ENCODE measurements at places on chromosomes 3 and 15. TPM values are rescaled to one million over a fixed set of nuclear protein-coding genes. Genes with fewer than 3 reads are reported as not detected.

The EFCC1 gene
- total RNA-seq = not detected

The ARL8B gene
- total RNA-seq = 88.5 TPM

The KLHL6 gene
- total RNA-seq = not detected

The TMEM42 gene
- 14.3 TPM for total RNA-seq

The C3orf20 gene
- not detected for total RNA-seq

The TAMM41 gene
- total RNA-seq = 7.1 TPM

The CRABP1 gene
- not detected for total RNA-seq

The RPL4 gene
- 2,644 TPM for total RNA-seq

The AGTR1 gene
- not detected for total RNA-seq

The RLBP1 gene
- total RNA-seq = not detected

The UNC13C gene
- under 0.01 TPM for total RNA-seq

DNA sequence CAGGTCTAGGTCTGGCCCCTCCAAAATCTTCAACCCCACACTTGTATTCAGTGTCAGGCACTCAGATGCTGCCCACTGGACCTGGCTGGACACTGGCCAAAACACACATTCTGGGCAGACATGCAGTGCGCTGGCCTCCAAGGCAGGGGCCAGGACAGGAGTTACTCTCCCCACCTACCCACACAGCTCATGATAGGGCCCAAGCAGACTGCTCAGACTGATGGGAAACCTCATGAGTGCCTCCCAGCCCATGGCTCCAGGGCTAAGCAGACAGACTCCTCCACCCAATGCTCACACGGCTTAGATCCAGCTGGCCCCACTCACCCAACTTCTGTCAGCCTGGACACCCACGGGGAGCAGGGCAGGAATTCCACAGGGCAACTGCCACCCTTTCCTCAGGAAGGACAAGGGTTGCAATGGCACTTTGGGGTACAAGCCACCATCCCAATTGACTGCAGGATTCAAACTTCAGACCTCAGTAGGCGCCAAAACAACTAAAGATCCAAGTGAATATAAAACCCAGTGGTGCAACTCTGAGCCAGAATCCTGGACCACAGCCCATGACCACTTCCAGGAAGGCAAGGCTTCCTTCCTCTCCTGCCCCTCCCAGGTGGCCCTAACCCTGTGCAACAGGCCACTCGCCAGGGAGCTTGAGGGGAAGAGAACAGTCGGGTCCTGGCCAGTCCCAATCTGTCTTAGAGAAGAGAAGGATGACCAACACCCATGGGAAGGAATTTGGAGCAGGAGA is 1.4 kb downstream of the LTF start:
- DNase-seq = no peak

- DNase-seq = no peak
Measured at GRCh38 chr15:43299411-43299810, 31.0 kb downstream of the LCMT2 start.

GRCh38 chr15:44536962-44537734 is at the start of gene EIF3J:
TSS of gene EIF3J (plus strand) at chr15:44537147. CDS start at chr15:44537195, 48 bp downstream.
- DNase-seq = peak; percentile 90

DNA sequence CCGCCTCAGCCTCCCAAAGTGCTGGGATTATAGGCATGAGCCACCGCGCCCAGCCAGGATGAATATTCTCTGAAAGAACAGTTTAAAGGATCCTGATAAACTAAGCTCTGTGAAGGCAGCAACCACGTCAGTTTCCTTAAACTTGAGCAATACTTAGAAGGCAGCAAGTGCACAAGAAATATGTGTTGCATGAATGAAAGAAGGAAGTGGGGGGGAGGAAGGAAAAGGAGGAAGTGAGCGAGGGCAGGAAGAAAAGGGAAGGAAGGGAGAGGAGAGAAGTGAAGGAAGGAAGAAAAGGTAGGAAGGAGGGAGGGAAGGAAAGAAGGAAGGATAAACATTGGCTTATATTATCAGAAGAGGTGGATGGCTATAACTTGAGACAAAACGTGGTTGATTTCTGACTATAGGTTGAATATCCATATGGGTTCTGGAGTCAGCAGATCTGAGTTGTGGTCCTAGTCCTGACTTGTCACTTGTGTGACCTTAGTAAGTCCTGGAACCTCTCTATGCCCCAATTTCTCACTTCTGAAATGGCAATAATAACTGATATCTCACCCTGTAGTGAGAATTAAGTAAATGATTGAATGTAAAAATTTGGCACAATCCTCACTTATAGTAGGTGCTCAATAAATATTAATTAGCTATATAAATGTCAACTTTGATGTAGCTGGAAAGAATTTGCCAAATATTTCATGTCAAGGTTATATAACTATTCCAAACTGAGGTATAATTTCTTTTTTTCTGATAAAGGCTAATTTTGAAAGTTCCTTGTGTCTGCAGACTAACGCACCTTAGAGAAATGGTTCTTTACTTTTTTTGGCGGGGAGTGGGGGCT is 12.0 kb upstream of the SEMA4B start:
- no peak for DNase-seq

DNA sequence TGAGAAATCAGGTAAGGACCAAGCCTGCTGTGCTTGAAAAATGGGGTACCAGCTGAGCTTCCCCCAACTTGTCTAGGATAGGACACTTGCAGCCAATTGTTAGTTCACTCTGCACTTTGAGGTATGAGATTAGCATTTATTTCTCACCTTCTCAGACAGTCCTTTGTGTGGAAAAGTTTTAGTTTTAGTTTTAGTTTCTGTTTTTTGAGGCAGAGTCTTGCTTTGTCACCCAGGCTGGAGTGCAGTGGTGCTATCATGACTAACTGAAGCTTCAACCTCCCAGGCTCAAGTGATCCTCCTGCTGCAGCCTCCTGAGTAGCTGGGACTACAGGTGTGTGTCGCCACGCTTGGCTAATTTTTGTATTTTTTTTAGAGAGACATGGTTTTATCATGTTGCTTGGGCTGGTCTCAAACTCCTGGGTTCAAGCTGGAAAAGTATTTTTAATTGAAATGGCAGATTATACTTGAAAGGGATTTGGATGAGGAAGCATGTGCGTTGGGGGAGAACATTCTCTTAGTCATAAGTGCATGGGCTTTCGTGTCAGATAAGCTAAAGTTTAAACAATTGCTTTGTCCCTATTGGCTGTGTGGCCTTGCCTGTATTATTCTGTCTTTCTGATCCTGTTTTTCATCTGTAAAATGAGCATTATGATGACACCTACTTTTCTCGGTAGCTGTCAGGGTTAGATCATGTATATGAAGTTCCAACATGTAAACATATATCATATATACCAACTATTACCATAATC is 25.2 kb upstream of the CCK start:
- no peak for DNase-seq

DNA sequence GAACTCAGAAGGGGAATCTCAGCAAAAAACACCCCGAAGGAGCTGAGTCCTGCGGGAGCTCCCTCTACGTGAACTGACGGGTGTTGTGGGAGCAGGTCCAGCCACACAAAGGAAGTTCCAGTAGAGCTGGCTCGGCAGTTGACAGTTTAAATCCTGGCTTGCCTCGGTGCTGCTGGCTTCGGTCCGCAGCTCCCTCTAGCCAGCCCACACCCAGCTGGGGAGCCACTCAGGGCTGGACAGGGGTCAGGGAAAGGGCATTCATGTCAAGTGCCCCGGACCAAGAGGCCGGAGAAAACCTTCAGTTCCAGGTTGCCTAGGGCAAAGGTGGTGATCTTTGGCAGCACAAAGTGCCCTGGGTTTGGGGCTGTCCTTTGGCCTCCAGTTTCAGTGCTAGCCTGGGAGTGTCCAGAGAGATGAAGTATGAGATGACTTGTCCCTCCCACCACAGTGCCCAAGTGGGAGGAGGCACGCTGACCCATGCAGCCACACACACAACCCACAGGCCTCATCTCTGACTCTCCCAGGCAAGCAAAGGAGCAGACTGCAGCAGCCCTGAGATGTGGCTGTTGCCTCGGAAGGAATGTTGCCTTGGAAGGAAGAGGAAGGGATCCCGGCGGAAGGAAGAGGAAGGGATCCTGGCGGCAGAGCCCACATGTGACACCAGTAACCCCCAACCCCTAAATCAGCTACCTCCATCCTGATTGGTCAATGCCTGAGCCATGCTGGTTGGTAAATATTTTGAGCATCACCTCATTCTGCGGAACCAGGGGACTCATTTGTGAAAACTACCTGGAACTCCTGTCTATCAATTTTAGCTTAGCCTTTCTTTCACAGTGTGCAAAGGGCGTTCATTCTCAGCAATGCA is 13.9 kb upstream of the ANPEP start:
- peak; percentile 62 for DNase-seq

GRCh38 chr3:53890726-53891475 is 758 bp downstream of the SELENOK start:
- DNase-seq = peak; percentile 56

DNA sequence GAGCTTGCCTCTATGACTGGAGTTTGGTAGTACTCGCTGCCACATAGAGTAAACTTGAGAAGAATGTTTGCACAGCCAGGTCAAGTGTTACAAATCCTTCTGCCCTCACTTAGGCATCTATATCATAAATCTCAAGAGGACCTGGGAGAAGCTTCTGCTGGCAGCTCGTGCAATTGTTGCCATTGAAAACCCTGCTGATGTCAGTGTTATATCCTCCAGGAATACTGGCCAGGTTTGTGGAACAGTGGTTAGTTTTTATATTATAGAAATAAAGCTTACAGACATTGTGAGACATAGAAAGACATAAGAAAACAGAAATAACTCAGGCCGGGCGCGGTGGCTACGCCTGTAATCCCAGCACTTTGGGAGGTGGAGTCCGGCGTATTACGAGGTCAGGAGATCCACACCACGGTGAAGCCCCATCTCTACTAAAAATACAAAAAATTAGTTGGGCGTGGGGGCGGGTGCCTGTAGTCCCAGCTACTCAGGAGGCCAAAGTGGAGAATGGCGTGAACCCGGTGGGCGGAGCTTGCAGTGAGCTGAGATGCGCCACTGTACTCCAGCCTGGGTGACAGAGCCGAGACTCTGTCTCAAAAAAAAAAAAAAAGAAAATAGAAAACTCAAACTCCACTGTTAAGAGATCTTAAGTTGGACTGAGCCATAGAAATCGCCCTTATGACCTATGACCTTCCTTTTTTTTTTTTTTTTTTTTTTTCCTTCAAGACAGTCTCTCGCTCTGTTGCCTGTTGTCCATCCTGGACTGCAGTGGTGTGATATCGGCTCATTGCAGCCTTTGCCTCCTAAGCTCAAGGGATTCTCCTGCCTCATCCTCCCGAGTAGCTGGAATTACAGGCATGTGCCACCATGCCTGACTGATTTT is 2.2 kb downstream of the RPSA start:
- DNase-seq = no peak

- no peak for DNase-seq
Measured at GRCh38 chr15:27418726-27419125, 447.7 kb downstream of the GABRG3 start.

- DNase-seq = no peak
Measured at GRCh38 chr3:180199417-180199995, 162.8 kb upstream of the PEX5L start.

- peak; percentile 26 for DNase-seq
Measured at GRCh38 chr15:92715758-92716157, 60.2 kb upstream of the FAM174B start.

DNA sequence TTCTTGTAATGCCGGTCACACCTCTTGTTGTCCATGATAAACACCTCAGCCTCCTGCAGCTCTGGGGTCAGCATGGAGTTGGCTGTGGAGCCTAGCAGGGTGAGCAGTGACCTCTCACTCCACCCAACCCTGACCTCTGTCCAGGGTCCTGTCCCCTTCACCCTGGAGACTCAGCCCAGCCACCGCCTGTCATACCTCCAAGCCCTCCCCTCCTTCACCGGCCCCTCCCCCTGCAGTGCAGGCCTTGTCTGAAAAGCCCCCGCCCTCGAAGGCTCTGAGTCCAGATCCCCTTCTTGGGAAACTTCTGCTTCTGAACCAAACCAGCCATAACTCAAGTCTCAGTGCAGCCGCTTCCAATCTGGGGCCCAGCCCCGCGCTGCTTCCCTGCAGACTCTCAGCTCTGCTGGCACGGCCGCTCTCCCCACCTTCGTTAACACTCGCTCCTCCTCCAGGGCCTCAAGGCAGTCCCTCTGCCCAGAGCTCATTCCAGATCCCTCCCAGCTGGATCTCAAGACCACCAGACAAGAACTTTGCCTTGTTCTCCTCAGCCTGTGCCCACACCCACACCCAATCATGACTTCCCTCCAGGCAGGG is 25.4 kb upstream of the PRSS50 start:
- DNase-seq = no peak

- DNase-seq = no peak
Measured at GRCh38 chr15:79193103-79193502, 89.4 kb upstream of the ANKRD34C start.

Data from renal cortical epithelial cell (primary cell).